Kidney glomerular epithelial cell (primary cell): ENCODE measurements at places on chromosomes 13 and 19.

DNA sequence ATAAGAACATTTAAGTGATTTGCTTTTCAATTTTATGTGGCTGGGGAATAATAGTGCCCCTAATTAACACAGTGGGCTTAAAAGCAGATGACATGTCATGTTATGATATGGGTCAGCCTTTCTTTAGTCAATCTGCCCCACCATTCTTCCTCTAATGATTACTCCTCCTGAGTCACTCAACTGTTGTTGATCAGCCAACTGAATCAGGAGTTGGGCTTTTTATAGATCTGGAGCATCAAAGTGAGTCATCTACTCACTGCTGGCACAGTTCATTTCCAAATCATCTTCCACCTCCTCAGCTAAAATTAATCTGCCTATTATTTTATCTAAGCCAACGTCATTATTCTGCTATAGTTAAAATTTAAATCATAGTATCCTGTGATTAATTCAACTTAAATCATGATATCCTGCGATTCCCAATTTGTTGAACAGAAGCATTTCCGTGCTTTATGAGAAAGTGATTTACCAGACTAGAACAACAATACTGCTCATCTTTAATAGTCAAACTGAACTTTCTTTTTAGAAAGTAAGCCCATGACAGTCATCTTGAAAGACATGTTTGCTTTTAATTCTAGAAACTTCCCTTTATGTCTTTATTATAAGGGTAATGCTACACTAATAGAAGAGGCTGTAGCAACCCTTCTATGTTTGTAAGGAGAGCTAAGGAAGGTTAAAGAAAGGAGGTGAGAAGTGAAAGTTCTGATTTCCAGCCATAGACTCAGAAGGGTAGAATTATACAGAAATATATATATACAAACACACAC is 551.4 kb downstream of the TBC1D4 start:
- peak; percentile 84 for DNase-seq

DNA sequence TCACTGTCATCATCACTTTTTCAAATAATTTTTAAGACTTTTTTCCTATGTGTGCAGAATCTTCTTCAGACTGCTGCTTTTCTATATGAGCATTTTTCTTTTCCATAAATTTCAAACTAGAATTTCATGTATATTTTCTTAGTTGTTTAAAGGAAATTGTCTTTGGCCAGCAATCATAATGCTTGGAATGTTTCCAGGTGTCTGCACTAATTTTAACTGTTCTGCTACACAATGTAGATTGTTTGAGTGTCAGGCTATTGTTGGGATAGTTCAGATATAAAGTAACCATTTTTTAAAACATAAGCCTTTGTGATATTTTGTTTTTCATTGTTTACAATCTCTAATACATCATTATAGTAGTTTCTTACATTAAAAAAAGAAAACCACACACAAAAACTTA is 1418.5 kb downstream of the EFNB2 start:
- no peak for DNase-seq

- no peak for DNase-seq
Measured at GRCh38 chr19:19594381-19594780, 24.1 kb downstream of the PBX4 start.

GRCh38 chr13:111328574-111329410 is 8.3 kb downstream of the TEX29 start:
- no peak for DNase-seq

- no peak for DNase-seq
Measured at GRCh38 chr13:31595563-31595962, 143.8 kb upstream of the RXFP2 start.

- DNase-seq: no peak
Measured at GRCh38 chr19:38941979-38942378, 11.2 kb downstream of the MRPS12 start.

DNA sequence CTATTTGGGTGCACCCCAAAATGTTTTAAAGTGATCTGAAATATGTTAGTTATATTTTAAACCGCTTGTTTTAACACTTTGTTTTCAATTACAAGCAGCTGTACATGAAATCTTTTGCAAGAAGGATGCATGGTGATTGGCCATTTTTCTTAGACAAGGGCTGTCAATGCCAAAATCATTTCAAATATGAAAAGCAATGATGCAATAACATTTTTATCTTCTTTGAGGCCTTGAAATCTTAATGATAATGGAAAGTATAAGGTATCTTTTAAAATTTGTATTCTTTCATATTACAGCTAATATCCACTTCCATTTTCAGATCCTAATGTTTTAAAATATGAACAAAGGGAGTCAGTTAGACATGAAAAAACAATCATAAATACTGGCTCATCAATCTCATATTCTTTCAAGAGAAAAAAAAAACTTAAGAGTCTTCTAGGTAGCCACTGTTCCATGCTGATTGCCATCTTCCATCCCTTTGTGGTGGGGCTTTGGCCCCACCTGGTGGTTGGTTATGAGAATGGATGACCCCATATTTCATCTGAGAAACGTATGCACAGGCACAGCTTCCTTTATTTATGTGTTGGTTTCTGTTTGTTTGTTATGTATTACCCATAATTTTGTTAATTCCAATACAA is 330.3 kb upstream of the MIR17HG start:
- peak; percentile 44 for DNase-seq

DNA sequence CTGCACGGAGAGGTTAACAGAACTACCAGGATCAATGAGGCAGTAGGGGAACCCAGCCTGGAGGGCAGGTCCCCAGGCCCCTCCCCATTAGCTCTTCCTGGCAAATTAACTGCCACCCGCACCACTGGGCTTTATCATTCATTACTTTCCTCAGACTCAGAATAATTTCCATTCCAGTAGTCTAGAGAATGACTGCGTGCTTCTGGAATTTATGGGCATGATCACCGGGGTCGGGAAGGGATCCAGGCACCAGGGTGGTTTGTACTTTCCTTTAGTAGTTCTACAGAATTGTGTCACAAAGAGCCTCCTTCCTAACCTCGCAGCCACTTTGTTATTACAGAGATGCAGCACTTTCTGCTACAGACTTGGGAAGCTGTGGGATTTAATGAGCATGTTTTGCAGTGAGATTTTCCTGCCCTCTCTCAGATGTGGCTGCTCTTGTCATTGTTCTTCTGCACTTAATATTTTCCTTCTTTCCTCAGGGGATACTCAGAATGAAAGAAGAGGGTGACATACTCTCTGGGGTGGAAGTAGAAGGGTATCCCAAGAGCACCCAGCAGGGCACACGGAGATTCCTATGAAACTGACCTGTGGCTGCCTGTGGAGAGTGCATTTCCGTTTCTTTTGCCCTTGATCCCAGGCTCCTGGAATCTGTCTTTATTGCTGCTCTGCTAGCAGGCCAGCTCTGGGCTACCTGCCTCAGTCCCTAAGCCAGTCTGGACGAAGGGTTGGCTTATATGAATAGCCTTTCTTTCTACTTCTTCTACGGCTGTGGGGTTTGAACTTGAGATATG is 285.0 kb upstream of the SLC10A2 start:
- DNase-seq: peak; percentile 30
